RPMI7951 (cell line): ENCODE measurements at places on chromosomes 6 and 20. TPM values are rescaled to one million over a fixed set of nuclear protein-coding genes. Genes with fewer than 3 reads are reported as not detected.

ENPP3 gene
- 0.48 and 1.9 TPM in 2 replicates for total RNA-seq

APCDD1L gene
- 122 and 149 TPM in 2 replicates for total RNA-seq

ECT2L gene
- total RNA-seq: not detected in 2 replicates

SRSF12 gene
- not detected in 2 replicates for total RNA-seq

SAMD5 gene
- 0.10 and 0.24 TPM in 2 replicates for total RNA-seq
